Stimulated activated naive B cell treated with anti-CD40 and anti-IgM and Interleukin-4, amounts not matched to agents 10 μg/mL and 1 μg/mL and 100 μg/mL, for 72 hours (primary cell): ENCODE measurements at places on chromosomes 7 and 10.

- DNase-seq: no peak
These were observed 511.1 kb downstream of the ZNF37A start for GRCh38 chr10:38605153-38605661.

GRCh38 chr10:43939389-43939938 is 290.8 kb upstream of the ZNF32 start:
- no peak for DNase-seq

GRCh38 chr7:26180792-26181198 is 19.8 kb downstream of the HNRNPA2B1 start:
- DNase-seq: no peak

DNA sequence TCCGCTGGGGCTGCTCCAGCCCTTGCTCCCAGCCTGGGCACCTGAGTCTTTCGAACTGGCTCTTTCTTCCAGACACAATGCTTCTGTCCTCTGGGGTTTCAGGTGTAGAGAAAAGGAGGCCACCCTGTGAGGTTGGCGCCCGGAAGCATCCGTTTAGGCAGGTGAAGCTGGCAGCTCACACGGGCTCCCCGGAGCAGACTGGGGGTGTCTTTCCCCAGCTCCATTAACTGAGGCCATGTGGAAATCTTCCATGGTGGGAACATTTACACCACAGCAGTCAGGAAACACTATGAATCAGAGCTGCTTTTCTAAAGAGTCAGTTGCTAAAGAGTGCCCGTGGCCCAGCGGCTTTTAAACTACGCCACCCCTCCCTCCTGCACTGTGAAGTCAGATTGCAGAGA is 29.2 kb downstream of the PRKAG2 start:
- DNase-seq: no peak

DNA sequence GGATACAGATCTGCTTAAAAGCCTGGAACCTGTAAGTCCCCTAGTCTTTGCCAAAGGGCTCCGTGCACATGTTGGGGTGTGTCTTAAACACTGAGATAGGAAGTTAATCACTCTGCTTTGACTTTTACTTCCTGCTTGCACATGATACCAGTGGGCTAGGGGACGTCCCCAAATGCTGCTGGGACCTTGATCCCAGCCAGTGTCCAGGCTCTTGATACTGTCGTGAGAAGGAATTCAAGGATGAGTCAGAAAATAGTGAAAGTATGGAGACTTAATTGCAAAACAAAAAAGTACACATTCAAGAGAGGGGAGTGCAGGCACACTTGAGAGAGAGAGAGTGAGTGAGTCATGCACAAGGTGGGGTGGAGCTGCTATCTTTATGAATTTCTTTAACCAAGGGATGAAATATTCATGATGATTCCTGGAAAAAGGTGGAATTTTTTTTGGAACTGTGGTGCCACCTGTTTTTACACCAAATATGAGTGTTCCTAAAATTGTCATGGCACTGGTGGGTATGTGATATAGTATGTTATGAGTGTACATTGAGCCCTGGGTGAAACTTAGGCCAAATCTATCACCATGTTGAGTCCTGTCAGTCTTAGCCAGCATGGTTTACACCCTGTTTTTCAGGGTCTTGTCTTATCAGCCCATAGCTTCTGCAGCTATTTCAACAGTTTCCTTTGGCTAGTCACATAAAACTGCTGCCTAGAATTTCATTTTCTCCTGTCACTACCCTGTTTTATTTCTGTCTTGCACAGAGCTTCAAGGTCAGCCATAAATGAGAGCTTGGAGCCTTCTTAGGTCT is 88.3 kb upstream of the CYP26C1 start:
- no peak for DNase-seq

GRCh38 chr7:2241580-2242540 is at the start of the genes MRM2 and NUDT1:
Gene MRM2, minus strand, starts transcription at chr7:2242205. Its CDS starts 36 bp downstream, at chr7:2242169.
Gene NUDT1, plus strand, starts transcription at chr7:2242226. Its CDS starts 2,349 bp downstream, at chr7:2244575.
- peak; percentile 76 for DNase-seq

GRCh38 chr7:32495298-32496051 is at the start of gene AVL9:
Gene AVL9, plus strand, starts transcription at chr7:32495489. Its CDS starts 221 bp downstream, at chr7:32495710.
- peak; percentile 99 for DNase-seq

- no peak for DNase-seq
These were observed 152.5 kb upstream of the CHST15 start for GRCh38 chr10:124245806-124246440.

DNA sequence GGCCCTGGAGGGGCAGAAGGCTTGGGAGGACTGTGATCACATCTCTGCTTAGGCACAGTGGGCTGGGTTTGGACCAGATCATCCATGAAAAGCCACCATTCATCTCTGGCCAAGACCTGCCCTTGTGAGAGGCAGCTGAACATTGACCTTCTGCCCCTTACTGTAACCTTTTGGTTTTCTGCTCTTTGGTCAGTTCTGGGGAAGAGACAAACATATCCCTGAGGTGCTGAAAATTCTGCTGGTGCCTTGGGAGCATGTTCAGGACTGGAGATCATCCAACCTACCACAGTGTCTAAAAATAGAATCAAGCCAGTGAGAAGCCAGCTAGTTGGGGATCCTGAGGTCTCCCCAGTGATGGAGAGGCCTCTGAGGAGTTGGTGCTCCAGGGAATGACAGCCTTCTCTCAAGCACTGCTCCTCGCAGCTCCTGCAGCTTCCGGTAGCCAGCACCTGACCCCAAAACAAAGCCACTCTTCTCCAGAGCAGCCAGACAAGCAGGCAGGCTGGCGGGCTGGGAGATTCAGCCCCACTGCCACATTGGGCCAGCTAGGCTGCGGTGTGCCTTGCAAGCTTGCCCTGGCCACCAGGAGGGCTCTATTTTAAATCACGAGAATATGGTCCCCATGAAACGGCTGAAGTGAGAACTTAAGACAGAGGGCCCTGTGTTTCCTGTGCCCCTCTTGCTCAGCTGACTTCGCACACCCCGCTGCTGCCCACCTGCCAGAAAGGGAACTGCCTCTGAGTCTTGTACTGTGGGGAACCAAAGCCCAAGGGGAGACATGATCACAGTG is 37.8 kb upstream of the UBE2H start:
- DNase-seq: peak; percentile 27

DNA sequence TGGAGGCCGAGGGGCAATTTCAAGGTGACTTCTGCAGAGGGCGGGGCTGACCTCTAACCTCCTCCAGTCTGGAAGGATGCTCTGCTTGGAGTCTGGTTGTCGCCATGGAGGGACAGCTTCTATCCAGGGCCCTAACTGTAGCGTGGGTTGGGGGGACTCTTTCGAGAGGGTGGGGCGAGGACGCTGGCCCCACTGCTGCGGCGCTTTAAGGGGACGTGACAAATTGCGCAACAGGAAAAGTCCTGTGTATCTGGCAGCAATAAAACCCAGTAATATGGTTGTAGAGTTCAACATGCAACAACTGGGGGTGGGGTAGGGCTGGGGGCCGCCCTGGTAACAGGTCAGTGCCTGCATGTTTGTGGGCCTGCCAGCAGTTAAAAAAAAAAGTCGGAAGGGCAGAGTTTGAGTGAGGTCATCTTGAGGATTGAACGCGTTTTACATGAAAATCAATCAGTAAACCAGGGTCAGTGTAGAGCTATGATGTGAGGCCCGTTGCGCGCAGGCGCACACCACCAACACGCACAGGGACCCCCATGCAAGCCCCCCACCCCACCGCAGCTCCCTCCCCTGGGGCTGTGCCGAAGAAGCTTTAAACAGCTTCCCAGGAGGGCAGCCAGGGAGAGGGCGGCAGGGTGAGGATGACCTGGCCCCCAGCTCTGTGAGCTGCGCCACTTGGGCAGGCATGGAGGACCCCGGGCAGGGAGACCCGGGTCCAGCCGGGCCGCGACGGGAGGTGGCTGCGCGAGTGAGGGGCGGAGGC is 4.3 kb downstream of the SHH start:
- DNase-seq: no peak

DNA sequence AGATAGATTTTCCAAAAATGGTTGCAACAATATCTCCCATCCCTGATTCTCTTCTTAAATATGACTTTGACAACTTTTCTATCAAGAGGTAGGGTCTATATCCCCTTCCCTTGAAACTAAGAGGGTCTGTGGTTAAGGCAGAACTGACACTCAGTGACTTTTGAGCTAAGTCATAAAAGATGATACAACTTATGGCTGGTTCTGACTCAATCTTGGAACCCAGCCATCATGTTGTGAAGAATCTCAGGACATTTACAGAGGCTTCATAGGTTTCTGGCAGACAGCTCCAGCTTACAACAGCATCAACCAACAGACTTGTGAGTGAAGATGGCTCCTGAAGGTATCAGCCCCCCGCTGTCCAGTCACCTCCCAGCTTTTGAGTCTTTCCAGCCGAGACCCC is 203.5 kb downstream of the RNLS start:
- DNase-seq: no peak

- no peak for DNase-seq
These were observed 186.6 kb downstream of the DNAJB6 start for GRCh38 chr7:157523371-157523765.

GRCh38 chr7:1692515-1693418 is 22.7 kb downstream of the ELFN1 start:
- DNase-seq: no peak

DNA sequence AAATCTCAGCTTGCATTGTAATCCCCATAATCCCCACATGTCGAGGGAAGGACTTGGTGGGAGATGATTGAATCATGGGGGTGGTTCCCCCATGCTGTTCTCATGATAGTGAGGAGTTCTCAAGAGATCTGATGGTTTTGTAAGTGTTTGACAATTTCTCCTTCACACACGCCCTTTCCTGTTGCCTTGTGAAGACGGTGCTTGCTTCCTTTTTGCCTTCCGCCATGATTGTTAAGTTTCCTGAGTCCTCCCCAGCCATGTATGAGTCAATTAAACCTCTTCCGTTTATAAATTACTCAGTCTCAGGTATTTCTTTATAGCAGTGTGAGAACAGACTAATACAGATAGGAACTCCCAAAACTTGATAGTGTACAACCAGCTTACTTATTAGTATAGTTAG is 98.6 kb downstream of the CREM start:
- no peak for DNase-seq

DNA sequence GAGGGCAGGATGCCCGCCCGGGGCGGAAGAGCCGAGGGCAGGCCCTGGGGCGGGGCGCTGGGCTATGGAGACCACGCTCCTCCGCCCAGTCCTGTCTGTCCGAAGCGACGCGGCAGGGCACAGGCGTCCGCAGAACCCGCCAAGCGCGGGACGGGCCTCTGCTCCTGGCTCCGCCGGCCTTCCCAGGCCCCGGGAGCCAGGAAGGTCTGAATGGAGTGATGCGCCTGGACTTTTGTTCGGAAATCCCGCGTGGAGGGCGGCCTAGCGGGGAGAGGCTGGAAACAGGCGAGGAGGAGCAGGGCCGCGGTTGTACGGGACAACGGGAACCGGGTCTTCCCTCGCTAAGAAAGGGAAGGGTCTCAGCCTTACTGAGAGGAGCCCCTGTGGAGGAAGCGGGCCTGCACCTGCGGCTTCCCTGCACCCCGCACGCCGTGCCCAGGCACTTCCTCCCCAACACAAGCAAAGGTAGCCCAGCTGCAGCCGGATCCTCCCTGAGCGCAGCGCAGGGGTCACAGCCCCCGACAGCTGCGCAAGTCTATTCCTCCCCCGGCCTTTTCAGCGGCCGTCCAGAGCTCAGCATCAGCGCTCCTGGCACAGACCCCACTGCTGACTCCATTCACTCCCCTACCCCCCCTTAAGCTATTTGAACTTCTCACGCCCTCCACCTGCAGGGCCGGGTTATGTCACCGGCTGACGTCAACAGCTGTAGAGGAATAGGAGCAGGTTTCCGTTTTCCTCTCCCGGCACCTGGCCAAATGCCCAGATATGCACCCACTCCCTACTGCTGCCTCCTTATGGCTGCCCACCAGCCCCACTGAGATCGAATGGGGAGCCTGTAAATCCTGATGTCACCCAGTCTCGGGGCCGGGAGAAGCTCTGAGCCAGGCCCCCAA is 143.2 kb upstream of the RET start:
- no peak for DNase-seq

GRCh38 chr10:109924967-109925620 is 1.8 kb upstream of the XPNPEP1 start:
- DNase-seq: no peak

- DNase-seq: no peak
These were observed 38.8 kb upstream of the PDZD8 start for GRCh38 chr10:117413928-117414618.

- DNase-seq: no peak
These were observed at the start of gene EPHA1 for GRCh38 chr7:143408686-143409561. Gene EPHA1, minus strand, starts transcription at chr7:143408856. Its CDS starts 51 bp downstream, at chr7:143408805.

DNA sequence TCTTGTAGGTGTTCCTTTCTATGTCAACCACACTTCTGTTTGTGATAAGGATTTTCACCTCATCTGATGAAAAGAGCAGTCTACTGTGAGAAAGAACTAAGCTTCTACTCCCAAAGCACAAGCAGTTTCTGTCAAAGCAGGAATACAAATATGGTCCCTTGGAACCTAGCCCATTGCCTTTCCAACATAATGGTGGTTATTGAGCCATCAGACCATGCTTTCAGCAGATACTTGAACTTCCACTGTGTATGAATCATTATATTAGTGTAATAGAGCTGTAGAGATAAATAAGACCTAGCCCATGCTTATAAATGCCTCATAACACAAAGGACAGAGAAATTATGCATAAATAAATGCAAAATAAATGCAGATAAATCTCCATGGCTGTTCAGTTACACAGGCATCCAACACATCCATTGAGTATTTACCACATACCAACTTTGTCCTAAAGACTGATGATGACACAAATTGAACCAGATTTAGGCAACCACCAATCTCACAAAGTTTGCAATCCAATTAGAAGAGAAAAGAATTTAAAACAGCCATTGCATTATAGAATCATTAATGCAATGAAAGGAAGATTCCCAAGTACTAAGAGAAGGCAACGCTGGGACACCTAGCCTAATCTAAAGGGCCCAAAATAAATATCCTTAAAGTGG is 729.4 kb upstream of the C7orf33 start:
- DNase-seq: no peak

- no peak for DNase-seq
These were observed 18.8 kb downstream of the NEBL start for GRCh38 chr10:20877986-20878983.

- DNase-seq: no peak
These were observed 190.1 kb upstream of the STK17A start for GRCh38 chr7:43392638-43393330.
